ENCODE measurements at places on chromosomes 1 and 21. TPM values are rescaled to one million over a fixed set of nuclear protein-coding genes. Genes with fewer than 3 reads are reported as not detected.
A peak's percentile ranks its signal among the peaks of the same experiment; 100 is the strongest.

CATSPERE gene
- total RNA-seq: 0.49 TPM

DNA sequence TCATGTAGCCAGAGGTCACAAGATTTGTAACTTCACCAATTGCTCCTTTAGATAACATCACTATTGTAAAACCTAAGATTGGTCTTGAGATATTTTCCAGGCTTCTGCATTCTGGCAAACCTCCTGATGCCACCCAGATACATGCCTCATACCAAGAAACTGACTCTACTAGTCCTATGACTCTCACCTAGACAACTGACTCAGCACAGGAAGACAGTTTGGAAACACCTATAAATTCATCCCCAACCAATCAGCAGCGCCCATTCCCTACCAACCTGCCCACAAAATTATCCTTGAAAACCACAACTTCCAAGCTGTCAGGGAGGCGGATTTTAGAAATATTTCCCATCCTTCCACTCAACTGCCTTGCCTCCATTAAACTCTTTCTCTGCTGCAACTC is 2.6 kb downstream of the NME7 start:
- no peak for DNase-seq

DNA sequence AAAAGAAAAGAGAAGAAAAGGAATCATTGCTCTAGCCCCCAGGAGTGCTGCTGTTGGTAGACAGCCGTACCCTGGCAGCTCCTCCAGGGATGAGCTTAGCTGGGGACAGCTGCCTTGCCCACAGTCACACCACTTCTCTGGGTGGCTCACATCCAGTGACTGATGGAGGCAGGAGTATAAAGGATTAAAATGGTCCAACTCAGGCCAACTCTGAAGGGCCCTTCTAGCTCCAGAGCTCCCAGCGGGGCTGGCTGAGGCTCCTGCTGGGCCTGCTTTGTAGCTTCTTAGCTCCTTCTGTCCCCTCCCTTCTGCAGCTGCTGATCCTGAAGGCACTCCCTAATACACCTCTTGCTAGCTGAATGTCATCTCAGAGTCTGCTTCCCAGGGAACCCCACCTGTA is 4.4 kb downstream of the CITED4 start:
- no peak for DNase-seq

FAM3B gene
- total RNA-seq: not detected

GRCh38 chr1:155184351-155184811 is 10.7 kb downstream of the TRIM46 start:
- DNase-seq: no peak

DNA sequence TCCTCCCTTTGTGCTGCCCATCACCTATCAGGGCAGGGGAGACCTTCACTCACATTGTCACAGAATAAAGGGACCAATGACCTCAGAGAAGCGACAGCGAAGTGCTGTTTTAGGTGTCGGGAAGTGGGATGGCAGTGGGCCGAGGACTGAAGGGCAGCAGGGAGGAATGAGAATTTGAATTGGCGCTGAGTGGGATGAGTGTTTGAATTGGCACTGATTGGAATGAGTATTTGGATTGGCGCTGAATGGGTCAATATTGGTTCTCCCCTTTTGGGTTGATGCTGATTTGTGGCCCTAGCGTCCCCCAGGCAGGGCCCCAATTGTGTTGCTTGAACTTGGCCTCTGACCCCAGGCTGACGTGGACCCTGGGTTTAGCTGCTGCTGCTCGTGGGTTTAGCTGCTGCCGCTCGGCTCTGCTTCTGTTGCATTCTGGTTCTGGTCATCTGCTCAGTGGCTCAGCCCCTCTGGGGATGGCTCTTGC is 12.4 kb upstream of the UMODL1 start:
- no peak for DNase-seq

DNA sequence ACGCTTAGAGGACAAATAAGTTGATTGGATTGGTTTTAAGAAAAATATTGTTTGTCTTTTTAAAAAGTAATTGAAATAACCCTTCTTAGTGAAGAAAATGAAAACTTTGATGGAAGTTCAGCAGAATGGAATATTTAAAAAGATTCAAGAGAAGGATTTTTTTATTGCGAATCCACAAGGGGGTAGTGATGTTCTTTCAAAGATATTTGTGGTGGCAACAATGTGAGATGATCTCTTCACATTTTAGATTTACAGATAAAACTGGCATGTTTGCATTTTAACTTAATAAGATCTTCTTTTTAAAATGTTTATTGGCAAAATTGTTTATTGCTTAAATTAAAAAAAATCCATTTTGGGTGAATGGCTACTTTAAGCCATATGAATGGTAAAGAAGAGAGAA is 8.9 kb downstream of the CAMTA1 start:
- peak; percentile 82 for DNase-seq

DNA sequence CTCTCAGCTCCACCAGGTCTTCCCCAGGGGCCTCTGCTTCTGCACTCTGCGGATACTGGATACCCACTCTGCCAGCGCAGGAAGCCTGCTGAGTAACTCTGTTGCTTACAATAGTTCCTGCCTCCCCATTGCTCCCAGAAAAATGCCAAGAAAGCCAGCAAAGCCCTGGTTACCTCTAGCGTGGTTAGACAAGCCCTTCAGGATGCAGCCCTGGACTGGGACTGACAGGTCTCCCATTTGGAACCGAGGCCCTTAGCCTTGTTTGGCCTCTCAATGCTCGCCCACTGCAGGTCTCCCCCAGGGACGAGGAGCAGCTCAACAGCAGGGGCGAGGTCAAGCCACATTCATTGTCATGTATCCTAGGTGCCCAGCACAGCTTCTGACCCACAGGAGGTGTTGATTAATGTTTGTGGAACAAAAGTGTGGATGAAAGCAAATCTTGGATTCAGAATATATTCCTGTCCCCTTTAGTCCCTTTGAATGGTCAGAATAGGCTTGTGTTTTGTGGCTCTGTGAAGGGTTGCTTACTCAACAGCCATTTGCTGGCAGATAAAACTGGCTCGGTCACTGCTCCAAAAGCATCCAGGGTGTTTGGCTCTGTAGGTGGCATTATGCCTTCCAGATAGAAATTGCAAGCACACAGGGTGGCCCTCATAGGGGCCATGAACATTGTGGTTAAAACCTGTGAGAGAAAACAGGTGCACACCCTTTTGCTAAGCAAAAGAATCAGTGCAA is 58.9 kb downstream of the C1orf198 start:
- DNase-seq: no peak

DNA sequence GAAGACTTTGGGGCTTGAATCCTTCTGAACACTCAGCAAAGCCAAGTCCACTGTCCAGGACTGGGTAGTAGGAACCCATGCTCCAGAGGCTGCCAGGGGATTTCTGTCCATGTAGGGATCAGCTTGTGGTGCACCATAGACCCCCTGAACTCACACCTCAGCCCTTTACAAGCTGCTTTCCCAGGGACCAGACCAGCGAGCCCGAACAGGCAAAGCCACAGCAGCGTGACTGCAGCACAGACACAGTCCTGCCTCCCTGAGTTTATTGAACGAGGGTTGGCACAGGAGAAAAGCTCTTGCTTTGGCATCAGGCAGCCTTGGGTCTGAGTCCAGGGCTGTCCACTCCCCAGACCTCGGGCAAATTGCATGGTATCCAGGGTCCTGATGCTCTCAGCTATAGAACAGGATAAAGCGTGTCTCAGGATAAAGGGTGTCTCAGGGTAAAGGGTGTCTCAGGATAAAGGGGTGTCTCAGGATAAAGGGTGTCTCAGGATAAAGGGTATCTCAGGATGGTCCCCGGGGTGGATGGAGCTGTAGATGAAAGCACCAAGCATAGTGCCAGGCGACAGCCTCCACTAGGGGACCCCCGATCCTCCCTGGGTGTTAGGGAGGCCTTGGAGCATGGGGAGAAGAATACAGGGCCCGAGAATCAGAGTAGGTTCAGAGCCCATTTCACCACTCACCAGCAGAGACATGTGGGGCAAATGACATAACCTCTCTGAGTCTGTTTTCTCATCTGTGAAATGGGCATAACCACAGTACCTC is 648.8 kb downstream of the NPHP4 start:
- no peak for DNase-seq

DNA sequence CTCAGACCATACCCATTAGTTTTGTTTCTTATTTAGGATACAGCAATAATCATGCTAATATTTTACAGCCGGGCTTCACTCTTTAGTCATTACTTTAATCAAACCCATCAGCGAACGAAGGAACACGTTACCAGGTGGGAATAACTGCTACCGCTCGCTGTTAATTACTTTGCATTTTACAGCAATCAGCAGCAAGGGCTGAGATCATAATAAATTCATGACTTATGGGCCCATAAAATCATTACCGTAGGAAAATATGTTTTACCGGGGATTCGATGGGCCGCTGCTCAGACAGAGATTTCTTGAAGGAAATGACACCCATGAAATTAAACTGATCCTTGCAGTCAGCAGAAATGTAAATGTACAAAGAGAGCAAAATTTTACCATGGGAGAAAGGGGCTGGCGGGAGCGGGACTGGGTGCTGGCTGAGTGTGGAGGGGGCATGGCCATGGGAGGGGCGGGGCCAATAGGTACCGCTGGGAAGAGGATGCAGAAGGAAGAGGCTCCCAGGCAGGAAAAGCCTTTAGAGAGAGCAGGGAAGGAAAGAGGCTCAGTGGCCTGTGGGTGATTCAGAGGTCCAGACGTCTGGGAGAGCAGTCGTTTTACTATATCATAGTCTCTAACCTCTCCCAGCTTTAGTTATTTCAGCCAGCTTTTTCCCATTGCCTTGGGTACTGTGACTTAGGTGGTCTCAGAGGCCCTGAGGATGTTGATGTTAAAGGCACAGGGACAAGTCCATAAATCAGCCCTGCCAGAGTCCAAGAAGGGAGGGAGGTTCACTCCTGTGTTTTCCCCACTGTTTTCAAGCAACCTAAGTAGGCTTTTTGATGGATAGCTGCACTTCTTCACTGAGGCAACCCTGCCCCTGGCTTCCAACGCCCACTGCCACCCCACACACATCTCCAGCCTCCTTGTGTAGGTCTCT is 258.9 kb downstream of the SEC16B start:
- no peak for DNase-seq

DNA sequence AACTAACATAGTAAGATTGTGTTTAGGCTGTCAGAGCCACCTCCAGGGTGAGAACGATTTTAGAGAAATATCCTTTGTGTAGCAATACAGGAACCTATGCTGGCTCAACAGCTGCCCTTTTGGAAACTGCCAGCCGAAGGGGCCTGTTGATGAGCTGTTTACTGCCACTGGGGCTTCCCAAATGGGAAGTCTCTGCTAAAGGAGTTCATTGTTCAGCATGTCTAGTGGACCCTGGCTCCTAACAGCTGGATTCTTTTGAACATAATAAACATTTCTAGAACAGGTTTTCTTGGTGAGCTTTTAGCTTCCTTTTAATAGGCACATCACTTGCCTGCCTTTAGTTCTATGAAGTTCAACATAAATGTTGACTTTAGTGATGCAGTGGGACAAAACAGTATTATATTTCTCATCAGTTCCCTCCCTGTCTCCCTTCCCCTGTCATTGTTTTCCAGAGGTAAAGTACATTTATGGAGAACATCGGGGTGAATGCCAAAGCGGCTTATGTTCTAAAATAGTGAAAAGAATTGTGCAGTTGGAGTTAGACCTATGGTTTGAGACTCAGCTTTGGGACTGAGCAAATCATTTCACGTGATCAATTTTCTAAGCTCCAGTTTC is 57.4 kb downstream of the UCK2 start:
- no peak for DNase-seq

- DNase-seq: no peak
Observed at GRCh38 chr1:115670476-115671175, 28.9 kb downstream of the VANGL1 start.

DNA sequence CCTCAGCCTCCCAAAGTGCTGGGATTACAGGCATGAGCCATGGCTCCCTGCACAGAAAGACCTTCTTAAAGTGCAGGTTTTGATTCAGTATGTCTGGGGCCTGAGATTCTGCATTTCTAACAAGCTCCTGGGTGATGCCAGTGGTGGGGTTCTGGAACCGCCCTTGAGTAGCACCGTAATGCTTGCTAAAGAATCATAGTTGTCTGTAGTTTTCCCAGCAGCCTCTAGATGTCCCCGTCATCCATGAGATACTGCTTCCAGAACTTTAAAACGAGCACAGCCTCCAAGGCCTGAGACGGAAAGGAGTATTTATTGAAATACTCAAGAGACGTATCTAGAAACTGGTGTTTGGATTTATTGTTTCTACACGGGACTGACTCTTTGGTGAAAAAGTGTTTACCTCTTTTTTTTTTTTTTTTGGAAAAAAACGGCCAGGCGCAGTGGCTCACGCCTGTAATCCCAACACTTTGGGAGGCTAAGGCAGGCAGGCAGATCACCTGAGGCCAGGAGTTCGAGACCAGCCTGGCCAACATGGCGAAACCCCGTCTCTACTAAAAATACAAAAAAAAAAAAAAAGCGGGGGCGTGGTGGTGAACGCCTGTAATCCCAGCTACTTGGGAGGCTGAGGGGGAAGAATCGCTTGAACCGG is 2.6 kb upstream of the TOR3A start:
- DNase-seq: peak; percentile 87

GRCh38 chr1:19240673-19241538 is 10.4 kb downstream of the EMC1 start:
- DNase-seq: peak; percentile 79

- DNase-seq: no peak
Observed at GRCh38 chr1:2104621-2105427, 54.6 kb downstream of the PRKCZ start.

GRCh38 chr1:97538113-97538512 is 382.7 kb downstream of the DPYD start:
- no peak for DNase-seq

OR2L2 gene
- not detected for total RNA-seq

- DNase-seq: peak; percentile 62
Observed at GRCh38 chr1:26703478-26703877, 7.7 kb downstream of the ARID1A start.

F5 gene
- 0.16 TPM for total RNA-seq

ZSWIM5 gene
- total RNA-seq: 4.7 TPM

CLDN19 gene
- not detected for total RNA-seq

DNA sequence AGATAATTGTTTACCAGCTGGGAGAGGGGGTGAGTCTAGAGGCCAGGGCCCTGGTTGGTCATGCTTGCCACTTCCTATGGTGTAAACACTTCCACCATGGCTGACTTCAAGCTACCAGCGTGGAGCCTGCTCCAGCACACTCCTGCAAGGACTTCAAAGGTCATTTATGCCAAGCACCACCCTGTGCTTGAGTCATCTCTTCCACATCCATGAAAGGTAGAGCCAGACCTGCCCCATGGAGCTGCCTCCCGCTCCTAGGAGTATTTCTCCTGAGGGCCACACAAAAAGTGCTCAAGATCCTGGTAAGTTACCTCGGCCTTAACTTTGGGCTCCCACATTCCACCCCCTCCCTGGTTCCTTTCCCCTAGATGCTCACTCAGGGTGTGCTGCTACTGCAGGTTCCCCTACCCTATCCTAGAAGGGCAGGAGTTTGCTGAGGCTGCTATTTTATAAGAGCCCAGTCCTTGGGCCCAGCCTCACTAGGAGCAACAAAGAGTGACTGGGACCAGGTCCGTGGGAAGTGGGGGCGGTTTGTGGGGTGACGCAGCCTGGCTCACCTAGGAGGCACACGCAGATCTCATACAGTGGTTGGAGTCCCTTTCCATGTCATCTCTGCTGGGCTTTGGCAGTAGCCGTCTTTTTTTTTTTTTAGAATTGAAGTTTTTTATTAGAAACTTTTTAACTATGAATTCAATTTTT is 2.4 kb downstream of the RAB7B start:
- peak; percentile 42 for DNase-seq

PCSK9 gene
- 2.5 TPM for total RNA-seq
